ENCODE measurements at places on chromosomes 1 and 21.

GRCh38 chr1:161404051-161404597 is 36.4 kb upstream of the CFAP126 start:
- no peak for DNase-seq

DNA sequence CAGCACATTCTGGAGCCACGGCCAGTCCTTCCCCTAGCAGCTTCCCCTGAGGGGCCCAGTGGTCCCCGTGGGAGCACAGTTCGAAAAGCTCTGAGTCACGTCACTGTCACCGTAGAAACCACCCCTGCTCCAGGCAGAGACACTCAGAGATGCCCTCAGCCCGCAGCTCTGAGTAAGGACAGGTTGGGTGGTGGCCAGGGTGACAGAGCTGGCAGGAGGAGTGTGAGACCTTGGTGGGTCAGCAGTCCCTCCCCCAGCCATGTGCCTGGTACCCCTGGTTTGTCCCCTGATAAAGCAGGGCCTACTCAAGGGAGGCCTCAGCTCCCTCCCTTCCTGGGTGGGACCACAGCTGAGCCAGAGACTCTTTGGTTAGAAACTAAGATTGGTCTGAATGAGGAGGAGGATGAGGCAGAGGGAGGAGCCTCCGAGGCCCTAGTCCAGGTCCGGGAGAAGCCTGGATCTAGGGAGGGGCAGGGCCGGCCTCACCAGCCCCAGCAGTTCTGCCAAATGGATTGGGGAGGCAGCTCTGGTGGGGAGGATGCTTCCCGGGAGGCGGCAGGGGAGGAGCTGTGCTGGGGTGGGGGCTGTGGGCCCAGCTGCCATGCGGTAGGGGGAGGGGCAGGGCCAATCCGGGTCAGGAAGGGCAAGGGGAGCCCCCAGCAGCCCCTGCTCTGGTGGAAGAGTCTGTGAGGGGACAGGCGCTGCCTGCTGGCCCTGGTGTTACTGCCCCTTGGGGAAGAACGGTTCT is 55.2 kb downstream of the SLC9A1 start:
- peak; percentile 66 for DNase-seq

DNA sequence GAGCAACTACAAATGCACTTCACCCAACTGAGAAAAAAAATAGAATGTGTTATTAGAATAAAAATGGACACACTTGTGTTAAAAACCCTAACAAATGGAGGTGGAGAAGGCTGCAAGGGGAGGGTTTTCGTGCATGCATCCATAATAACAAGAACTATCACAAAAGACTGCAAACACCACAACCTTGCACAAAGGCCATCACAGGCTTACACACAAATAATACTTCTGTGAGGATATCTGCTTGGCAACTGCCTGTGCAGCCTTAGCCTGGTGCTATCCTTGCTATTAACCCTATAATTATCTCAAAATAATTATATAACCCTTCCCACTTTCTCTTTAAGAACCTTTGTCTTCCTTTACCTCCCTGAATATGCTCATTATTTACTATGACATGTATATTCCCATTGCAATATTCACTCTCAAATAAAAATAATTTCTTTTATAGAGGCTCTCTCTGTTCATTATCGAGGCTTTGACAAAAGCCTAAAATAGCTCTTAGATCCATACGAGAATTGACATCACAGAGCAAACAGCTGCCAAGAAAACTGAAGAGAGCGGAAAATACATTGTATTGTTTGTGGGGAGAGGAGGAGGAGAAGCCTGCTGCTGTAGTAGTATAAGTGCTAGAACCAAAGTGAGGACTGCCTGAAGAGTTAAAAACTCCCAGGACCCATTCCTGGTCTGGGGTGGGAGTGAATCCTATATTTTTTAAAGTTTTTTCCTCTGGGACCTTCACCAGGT is 1768.7 kb downstream of the BRINP3 start:
- DNase-seq, result no peak

DNA sequence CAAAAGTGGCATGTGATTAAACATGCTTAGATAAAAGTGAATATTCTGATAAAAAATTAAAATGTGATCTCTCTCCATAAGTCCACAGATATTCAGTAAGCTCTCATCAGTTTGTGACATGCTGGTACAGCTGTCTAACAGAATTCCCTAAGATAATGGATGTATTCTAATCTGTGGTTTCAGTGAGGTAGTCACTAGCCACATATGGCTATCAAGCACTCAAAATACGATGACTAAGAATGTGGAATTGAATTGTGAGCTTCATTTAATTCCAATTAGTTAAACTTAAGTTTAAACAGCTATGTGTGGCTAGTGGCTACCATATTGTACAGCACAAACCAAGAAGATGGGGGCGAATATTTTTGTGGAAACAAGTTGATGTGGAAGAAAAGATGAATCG is 4.1 kb upstream of the REG4 start:
- peak; percentile 55 for DNase-seq

- DNase-seq, result peak; percentile 77
Observed at GRCh38 chr21:31509194-31510017, 150.1 kb upstream of the SOD1 start.

GRCh38 chr1:53001128-53001527 is 60.9 kb upstream of the PODN start:
- no peak for DNase-seq

DNA sequence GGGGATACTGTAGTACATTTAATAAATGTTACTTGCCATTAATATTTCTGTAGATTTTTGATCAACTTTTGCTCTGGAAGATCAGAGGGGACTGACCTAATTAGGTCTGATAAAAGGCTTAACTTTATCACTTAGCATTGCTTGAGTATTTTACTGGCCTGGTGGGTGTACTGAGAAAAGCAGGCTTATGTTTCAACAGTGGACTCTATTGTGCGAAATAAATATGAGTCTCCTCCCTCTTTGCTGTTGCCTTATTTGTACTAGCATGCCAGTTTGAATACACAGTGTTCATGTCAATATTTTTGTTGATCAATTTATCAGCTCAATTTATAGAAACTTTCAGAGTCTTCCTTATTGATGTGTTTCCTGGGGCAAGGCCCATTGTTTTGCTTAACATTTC is 49.1 kb downstream of the EBNA1BP2 start:
- DNase-seq, result no peak

- DNase-seq, result no peak
Observed at GRCh38 chr1:51669816-51670215, 52.9 kb downstream of the OSBPL9 start.

DNA sequence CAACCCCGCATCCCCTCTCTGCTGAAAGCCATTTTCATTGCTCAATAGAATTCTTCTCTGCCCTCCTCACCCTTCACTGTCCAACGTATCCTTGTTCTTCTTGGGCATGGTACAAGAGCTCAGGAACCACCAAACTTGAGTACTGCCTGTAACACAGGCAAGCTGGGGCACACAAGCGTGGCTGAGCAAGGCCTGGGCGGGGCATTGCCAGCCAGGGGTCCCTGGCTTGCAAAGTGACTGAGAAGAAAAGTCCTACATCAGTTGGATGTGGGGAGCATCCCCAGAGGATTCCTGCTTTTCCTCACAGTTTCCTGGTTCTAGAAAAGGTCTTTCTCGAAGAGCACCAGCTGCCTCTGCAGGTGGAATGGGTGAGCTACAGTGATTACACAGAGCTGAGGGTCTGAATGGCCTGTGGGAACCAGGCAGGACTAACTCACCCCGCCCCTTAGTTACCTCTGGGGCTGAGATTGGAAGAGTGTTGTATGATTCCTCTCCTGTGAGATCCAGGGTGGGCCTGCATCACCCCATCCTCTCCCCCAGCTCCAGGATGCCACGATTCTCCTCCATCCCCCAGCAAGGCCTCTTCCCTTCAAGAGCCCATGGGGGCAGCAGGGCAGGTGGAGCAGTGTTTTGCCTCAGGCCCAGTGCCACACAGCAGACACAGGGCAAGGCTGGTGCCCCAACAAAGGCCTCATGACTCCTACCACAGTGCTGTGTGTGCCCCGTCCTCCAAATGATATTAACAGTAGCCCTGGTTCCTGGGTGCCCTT is 121.9 kb downstream of the MATN1 start:
- no peak for DNase-seq

GRCh38 chr1:3892748-3893147 is 7.3 kb downstream of the C1orf174 start:
- no peak for DNase-seq

- DNase-seq, result no peak
Observed at GRCh38 chr21:42036313-42036712, 26.2 kb upstream of the ZBTB21 start.

- DNase-seq, result no peak
Observed at GRCh38 chr1:43214501-43215444, 42.6 kb downstream of the CFAP57 start.

- DNase-seq, result no peak
Observed at GRCh38 chr1:98704474-98704873, 43.0 kb downstream of the SNX7 start.

DNA sequence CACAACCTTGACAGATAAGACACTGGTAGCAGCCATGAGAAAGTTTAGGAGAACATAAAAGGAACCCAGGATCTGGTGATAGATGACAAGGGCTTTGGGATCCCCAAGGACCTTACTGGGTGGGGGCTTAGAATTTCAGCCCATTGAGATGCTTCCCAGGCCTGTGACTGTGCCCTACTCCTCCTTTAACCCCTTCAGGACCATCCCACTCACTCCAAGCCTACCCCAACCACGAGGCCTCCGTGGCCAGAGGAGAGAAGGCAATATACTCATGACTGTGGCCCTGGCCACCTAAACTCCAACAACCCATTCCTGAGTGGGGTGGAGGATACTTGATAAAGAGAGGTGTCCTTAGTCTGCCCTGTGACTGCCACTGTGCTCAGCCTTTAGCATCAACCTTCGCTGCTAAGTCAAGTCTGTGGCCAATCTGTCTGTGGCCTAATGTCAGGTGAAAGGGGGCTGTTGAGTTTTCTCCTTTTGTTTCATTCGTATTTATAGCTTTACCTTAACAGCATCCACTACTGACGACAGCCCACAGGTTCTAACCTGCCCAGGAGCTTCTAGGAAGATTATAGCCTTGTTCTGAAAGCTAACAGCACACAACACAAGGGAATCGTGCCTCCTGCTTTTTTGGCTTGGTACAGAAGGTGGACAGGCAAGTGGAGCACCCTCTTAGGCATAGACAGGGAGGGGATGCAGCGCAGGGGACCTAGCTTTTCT is 16.9 kb upstream of the BCAR3 start:
- no peak for DNase-seq

GRCh38 chr1:155858800-155859233 is 550 bp upstream of the SYT11 start:
- DNase-seq, result peak; percentile 76

DNA sequence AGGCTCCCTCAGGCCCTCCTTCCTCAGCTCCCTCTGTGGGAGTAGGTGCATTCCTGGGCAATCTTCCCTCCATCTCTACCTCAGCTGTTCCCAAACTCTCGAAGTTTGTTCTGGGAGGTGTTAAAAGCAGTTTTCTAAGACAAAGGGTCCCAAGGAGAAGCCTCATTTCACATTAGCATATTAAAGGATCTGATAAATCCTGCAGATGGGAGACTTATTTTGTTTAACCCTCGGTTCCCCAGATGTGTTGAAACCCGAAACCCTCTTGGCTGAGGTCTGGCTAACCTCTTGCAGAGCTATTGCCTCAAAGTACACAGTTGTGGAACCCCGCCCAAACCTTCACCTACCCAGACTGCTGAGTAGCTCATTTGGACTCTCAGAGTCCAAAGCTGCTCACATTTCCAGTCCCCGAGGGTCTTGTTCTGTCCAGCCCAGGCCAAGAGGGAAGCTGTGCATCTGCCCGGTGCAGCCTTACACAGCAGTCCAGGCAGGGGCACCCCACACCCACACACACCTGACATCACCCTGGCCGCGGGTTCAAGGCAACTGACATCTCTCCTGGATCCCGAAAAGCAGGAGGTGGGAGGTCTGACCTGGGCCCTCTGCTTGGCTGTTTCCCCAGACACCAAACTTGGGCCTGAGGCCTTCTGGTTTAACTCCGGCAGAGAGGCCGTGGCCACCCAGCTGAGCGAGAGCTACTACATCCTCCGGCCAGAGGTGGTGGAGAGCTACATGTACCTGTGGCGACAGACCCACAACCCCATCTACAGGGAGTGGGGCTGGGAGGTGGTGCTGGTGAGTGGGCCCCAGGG is 19.5 kb upstream of the SELENON start:
- no peak for DNase-seq

DNA sequence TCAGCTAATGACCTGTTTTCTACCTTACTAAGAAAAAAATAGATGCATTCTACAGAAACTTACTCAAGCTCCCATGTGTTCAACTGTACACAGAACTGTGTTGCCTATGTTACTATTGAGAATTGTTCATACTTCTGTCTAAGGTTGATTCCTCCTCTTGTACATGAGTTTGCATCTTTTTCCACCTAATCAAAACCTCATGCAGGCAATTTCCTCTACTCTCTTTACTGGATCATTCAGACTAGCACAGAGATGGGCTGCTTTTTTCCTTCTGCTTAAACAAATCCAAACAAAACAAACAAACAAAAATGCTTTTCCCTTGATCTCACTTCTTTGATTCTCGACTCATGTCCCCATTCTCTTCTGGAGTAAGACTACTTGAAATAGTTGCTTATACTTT is 58.8 kb upstream of the PTGFR start:
- DNase-seq, result no peak

DNA sequence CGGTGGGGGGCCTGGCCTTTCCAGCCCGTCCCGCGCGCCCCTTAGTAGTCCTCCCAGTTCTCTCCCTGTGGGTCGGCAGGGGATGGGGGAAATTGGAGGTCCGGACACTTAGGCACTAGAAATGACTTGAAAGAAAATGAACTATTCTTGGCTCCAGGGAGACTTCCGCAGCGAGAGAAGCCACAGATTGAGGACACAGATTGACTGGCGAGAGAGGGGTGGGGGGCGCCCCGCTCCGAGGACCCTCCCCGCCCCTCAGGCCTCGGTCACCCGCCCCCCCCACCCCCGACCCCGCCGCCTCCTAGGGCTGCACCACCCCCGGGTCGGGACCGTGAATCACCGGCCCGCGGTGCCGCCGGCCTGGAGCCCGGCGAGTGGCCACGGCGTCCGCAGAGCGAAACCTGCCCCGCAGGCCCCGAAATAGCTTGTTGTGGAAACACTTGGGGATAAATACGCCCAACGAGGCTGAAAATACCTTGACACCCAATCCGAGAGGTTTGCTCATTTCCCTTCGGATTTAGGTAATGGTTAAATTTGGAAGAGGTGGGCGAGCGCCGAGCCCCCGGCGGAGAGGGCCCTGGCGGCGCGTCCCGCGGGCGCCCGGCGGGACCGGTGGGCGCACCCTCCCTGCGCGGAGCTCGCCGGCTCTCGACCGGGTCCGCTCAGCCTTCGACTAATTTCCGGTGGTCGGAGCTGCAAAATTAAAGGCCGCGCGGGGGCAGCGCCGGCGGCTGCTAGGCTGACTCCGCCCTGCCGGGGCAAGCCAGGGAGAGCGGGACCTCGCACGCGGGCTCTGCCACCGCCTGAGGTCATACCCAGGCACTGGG is at the start of gene GFI1:
TSS of gene GFI1 (minus strand) at position 675 of the 827 bp plus-strand sequence. CDS start 3,438 bp downstream, outside the sequence.
- peak; percentile 71 for DNase-seq

DNA sequence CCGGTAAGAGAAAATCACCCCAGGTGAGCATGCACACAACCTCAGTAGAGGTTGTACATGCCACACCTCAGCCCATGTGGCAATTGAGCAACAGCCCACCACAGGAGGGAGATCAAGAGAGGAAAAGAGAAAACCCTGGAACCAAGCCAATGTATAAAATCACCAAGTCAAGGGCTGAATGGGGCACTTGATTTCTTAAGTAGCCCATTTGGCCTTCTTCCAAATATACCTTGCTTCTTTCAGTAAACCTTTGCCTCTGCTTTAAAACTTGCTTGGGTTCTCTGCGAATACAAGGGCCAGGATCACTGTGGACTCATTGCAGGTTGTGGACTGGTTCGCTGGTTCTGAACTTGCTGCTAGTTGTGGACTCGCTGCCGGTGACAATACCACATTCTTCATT is 1814.0 kb downstream of the PLA2G4A start:
- DNase-seq, result no peak

GRCh38 chr1:2400950-2401649 is 9.5 kb downstream of the RER1 start:
- no peak for DNase-seq

- no peak for DNase-seq
Observed at GRCh38 chr1:115156826-115157468, 67.6 kb upstream of the TSPAN2 start.
